ENCODE measurements at places on chromosomes 13 and 19.

GRCh38 chr19:1311543-1312091, 25.9 kb downstream of the EFNA2 start:
- DNase-seq = no peak

DNA sequence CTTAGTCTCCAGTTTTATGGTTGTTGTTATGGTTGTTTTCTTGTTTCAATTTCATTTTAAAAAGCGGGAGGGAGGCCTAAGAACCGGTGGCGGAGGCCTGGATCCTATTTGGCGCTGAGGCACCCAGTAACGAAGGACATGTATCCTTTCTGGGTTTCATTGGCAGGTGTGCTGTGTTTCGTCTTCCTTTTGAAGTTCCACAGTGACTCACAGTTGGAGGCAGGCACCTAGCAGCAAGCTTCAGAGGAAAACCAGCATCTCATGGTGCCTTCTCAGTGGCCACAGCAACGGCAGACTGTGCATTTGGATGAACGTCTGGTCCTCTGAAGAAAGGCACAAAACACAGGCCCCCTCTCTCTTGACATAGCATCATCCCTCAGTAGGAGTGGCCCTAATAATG, 697.2 kb downstream of the EFNB2 start:
- DNase-seq = no peak

DNA sequence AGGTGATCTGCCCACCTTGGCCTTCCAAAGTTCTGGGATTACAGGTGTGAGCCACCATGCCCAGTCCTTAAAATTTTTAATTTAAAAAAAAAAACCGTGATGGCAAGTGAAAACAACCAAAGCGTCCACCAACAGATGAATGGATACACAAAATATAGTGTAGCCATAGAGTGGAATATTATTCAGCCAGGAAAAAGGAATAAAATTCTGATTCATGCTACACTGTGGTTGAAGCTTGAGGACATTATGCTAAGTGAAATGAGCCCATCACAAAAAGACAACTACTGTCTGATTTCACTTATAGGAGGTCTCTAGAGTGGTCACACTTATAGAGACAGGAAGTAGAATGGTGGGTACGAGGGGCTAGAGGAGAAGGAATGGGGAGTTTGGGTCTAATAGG, 26.3 kb upstream of the KLF2 start:
- DNase-seq = no peak

DNA sequence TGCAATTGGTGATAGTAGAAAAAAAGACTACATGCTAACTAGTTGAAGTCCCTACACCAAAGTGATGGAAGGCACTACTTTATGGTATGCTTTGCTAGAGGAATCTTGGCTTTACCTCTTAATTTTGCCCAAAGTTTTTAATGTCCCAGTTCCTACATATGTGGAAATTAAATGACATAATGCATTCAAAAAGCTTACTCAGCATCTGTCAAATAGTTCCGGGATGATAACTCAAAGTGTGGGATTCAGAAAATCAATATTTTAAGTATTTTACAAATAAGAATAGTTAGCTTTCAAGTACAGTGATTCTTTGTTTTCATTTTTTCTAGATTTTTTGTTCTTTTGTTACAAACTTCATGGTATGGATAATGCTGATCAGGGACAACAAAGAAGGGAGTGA, 211.6 kb downstream of the PCDH20 start:
- no peak for DNase-seq

GRCh38 chr13:19157461-19157860, 24.2 kb downstream of the TUBA3C start:
- no peak for DNase-seq

DNA sequence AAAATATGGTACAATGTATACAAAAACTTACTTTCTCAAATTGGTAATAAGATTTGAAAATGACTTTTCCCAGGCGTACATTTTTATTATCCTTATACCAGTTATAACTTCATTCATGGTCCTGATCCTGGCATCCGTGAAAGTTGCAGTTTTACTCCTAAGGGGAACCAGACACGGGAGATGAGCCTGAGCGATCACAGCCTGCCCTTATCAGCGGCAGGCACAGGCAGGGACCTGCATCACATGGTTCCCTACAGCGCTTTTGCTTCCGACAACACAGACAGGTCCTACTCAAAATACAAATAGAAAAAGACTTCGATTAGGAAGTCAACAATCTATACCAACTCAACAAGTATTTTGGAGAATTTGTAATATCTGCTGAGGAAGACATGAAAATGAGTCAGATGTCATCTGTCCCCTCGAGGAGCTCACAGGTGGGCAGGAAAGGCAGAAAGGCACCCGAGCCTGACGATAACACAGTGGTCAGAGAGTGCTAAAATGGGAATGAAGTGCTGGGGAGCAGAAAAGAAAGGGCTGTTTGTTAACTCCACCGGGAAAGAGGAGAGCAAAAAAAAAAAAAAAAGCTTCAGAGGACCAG, 93.4 kb downstream of the ABCC4 start:
- no peak for DNase-seq

DNA sequence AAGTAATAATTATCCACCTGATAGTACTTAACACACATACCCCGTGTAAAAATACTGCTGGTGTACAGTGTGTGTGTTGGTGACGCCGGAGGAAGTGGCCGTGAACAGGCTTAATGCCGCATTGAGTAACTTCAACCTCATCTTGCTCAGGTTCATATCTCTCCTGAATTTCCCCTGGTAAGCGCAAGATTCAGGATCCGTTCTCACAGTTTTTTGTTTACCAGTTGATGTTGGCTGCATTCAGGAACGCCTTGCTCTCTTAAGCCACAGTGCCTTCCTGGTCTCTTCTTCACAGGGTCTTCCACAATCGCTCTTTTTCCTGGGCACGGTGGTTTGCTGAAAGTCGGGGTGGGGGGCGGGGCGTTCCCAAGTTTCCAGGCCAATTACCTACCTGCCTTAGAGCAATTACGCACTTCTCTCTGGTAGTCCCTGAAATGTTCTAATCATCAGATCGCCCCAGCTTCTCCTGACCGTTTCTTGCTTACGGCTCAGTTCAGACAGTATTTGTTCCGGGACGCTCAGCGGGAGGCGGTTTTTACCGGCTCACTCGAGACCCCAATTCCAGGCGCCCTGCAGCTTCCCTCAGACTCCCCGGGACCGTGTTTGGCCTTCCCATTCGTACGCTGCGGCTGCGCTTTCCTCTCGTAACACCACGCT, 706 bp upstream of the DNAJC3 start:
- no peak for DNase-seq

GRCh38 chr19:9702186-9702585, 27.3 kb upstream of the ZNF562 start:
- DNase-seq = no peak

DNA sequence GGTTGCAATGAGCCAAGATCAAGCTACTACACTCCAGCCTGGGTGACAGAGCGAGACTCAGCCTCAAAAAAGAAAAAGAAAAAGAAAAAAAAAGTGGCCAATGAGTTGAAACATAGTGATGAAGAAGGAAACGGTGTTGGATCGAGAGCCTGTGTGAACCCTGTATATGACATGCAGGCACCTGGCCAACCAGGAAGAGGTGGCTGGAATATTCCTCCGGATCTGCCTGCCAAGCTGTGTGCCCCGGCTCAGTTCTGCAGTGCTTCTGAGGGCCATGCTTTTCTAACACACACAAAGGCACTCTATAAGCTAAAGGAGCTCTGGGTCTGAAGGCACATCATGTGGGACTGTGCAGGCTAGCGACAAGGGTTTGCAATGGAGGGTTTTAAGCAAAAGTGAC, 3.7 kb upstream of the ZNF444 start:
- no peak for DNase-seq

GRCh38 chr13:26540334-26540733, 17.1 kb upstream of the WASF3 start:
- no peak for DNase-seq
